ENCODE measurements at places on chromosomes 1 and 21.

- DNase-seq = no peak
These were observed 5.1 kb upstream of the PTPRC start for GRCh38 chr1:198633675-198634121.

DNA sequence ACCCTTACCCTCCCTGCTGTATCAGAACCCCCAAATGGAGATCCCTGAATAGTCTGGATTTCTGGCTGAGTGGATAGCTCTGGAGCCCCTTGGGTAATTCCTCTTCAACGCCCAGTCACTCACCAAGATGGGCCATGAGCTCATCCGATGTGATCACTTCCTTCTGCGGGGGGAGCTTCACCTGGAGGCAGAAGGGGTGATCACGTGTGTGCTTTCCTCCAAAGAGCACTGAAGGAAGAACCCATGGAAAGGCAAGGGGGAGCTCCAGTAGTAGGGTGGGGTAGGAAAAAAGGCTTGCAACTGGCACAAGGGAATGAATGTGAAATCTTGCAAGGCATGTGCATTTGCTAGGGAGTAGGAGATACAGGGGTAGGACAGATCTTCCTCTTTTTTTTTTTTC, 5.1 kb downstream of the MINDY1 start:
- DNase-seq = no peak

DNA sequence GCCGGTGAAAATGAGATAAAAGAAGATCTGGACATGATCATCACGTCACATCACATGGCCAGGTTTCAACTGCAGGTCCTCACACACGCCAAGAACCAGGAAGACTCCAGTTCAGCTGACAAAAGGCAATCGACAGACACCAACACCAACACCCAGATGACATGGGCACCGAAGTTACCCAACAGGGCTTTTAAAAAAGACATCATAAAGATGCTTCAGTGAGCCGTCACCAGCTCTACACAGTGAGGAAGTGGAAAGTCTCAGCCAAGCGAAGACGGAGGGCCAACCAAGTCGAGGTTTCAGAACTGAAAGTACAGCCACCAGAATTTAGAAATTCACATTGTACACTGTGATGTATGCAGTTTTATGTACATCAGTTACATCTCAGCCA, 154.3 kb upstream of the COL6A1 start:
- DNase-seq = no peak

DNA sequence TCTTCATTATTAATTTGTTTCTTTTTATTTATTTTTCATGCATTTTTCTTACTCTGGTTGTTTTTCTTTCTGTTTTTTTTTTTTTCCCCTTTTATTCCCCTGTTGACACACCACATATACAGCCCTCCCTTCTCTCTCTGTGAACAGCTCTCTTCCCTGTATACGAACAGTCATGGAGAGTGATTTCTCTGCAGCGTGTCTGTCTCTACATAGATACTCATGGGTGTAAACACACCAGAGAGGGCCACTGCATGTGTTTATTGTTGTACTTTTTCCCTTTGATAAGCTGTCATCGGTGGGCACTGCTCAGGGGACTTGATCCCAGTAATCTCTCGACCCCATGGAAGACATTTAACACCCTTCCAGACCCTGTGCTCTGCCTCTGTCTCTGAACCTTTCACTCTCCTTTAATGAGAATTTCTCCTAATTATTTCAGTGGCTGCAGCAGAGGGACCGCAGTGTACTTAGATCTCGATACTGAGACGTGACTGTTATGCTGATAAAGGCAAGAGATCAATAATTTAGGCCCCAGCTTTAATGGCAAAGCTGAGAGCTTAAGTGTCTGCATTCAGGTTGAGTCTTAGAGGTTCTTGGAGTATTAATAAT, 113.1 kb downstream of the PBX1 start:
- DNase-seq = no peak

DNA sequence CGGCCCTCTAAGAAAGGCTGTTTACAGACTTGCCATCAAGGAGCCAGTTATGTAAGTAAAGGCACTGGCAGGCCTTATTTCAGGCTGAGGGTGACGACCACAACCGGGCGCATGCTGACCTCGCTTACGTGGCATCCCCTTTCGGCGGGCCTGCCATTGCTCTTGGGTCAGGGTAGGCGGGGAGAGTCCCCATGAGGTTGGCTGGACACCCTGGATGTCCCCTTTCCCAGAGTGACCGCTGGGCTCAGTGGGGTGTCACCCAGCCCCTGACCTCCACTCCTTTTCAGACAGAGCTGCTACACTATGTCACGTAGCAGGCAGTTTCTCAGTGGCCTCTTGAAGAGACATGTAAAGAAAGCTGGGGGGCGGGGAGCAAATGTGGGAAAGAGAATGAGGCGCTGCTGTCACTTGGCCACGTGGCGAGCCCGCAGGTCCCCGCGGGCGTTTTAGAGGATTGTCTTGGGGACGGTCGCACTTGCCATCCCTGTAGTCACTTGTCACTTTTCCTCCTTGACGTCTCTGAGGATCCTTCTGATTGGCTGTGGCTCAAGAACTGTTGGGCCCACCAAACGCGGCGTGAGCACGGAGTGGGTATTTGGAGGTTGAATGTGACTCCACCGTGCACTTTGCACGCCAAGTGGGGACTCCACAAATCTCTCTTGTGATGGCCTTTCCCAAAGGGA, 42.2 kb downstream of the SLC37A1 start:
- DNase-seq = no peak

DNA sequence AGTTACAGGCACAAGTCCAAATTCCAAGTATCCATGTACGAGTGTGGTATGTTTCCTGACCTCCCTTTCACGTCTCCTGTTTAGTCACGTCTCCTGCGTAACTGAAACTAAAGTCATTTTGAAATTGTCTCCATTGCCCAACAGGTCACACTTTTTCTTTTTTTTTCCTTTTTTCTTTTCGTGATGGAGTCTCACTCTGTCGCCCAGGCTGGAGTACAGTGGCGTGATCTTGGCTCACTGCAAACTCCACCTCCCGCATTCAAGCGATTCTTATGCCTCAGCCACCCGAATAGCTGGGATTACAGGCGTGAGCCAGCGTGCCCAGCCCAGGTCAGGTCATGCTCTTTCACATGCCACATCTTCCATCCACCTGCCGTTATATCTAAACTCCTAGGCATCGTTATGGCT, 38.2 kb downstream of the L1TD1 start:
- no peak for DNase-seq

DNA sequence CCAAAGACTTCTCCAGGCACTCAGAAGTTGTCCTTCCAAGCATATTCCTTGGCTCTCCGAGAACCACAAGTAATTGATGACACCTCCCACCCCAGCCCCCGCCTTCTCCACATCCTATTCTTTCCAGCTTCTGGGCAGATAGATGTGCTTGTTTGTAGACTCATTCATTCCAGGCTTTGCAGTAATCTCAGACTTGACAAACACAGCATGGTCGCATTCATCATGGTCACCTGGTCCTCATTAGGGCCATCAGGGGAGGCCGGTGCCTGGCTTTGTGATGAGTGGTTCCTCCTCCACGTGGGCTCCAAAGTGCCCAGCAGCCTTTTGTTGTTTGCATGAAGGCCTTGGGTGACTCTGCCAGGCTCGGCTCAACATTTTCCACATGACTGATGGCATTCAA, 28.5 kb upstream of the KCNE2 start:
- DNase-seq = peak; percentile 74

DNA sequence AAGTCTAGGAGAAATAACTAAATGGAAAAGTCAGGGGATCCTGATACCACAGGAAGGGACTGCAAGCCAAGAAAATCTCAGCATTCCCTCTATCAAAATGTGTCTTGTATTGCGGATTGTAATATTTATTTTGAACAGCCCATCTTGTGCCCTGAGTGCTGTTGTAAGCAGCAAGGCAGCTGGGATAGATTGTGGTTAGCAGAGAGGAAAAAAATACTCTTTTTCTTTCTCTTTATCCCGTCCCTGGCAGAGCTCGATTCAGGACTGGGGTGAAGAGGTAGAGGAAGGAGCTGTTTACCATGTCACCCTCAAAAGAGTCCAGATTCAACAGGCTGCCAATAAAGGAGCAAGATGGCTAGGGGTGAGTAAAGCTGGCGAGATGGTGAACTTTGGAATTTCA, 1.2 kb downstream of the RGL1 start:
- peak; percentile 64 for DNase-seq

DNA sequence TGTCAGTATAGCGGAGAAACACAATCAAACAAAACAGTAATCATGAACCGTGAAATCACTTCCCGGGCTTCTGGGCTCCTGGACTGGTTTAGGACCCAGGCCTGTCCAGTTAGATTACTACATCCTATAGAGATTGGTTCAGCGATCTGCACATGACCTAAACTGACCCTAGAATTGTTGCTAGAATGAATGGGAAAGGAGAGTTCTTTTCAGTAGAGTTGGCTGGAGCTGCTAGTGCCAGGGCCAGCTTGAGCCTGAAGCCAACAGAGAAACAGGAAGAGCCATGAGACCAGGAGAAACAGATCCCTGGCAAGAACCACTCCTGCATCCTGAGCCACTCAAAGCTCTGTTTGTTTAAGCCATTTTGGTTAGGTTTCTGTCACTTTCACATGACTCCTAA, 474.3 kb upstream of the C1orf87 start:
- no peak for DNase-seq

- no peak for DNase-seq
These were observed 68.4 kb downstream of the ZZZ3 start for GRCh38 chr1:77614037-77614436.

DNA sequence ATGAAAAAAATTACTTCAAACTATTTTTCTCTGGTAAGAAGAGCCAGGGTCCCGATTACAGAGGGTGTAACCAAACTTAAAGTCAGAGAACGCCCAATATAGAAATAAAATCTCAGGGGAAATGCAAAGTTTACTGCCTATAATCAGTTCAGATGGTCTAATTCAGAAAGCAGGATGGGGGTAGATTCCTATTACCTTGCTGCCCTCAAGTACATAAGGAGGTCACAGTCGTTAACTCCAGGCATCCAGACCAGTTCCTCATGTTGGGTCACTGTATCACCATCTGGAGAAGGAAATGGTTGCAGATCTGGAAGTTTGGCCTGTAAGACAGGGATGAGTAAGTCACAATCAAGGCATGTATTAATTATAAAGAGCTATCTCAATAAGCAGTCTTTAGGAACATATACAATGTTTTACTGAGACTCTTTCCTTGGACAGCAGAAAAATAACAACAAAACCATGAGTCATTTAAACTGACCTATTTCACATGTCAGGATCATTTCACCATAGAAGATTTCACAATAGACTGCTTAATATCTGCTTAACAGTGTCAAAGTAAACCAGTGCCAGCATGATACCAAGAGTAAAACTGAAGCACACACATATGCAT, 179.4 kb downstream of the SLC45A1 start:
- peak; percentile 61 for DNase-seq

- no peak for DNase-seq
These were observed 48.1 kb upstream of the ANGPTL1 start for GRCh38 chr1:178918955-178919354.

DNA sequence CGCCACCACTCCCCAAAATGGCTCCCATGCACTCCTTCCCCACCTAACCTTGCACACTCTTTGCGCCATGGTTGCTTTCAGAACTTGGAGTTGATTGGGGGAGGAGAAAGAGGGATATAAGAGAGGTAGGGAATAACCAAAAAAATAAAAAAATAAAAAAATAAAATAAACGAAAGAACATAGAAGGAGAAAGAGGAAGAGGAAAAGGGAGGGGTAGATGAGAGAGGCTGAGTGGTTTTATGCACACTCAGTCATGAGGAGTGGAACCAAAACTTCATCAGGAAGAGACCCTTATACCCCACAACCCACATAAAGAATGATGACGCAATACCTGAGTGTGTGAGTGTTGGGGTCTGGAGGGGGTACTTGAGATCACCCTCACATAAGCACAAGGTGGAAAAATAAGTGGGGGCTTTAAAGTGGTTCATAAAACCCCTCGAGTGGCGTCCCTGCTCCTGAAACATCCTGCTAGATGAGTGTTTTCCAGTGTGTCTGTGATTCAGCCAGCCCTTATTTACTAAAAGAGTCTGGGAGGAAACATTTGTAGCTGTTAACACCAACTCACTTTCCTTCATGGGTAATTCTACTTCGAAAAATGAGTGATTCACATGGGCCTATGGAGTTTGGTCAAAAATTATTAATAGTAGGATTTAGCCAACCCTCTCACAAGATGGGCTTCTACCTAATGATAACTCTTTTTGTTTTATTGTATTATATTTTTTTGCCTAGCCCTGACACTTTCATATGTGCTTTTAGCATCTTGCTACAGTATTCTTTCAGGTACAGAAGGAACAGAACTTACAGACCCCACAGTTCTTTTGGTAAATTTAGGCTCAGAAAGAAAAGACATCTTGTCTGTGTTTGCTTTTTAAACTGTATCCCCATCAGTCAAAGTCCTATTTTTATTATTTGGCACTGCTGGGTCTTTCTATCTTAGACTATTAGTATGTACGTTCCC, 5.2 kb downstream of the SLAMF1 start:
- no peak for DNase-seq

DNA sequence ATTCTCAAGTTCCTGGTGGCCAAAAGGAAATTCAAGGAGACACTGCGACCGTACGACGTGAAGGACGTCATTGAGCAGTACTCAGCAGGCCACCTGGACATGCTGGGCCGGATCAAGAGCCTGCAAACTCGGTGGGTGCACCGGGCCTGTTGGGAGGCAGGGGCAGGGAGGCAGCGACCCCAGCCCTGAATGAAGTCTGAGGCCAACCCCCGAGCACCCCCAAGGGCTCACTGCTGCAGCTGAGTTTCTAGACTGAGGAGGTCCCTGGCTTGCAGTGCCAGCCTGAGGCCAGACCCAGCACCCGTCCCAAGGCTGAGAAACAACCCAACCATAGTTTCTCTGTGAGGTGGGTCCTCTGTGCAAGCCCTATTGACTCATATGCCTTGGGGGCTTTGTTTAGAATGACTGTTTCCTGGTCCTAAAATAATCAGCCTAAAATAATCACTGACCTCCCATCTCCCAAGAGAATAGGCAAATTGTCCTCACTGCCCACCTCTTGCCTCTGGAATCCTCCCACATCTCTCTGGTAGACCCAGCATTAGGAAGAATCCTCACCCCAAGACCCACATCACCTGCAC, 27.1 kb downstream of the CITED4 start:
- peak; percentile 27 for DNase-seq

- no peak for DNase-seq
These were observed 7.3 kb upstream of the TMCO2 start for GRCh38 chr1:40240390-40240789.

- peak; percentile 10 for DNase-seq
These were observed 40.7 kb downstream of the RPS6KA1 start for GRCh38 chr1:26570287-26570686.

DNA sequence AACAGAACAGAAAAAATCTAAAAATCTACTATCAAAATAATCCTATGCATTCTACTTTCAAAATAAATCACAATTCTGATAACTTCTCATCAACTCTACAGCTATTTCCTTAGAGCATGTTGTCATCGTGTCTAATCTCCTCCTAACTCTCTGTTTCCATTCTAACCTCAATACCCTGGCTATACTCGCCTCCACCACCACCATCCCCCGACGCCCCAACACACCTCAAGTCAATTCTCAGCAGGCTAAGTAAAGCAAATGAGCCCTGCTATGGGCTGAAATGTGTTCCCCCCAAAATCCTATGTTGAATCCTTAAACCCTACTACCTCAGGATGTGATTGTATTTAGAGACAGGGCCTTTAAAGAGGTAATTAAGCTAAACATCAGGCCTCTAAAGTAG, 34.6 kb downstream of the NRDC start:
- no peak for DNase-seq

Data from EH (cell line).